ENCODE measurements at places on chromosomes 3 and 15.
A peak's percentile ranks its signal among the peaks of the same experiment; 100 is the strongest.

DNA sequence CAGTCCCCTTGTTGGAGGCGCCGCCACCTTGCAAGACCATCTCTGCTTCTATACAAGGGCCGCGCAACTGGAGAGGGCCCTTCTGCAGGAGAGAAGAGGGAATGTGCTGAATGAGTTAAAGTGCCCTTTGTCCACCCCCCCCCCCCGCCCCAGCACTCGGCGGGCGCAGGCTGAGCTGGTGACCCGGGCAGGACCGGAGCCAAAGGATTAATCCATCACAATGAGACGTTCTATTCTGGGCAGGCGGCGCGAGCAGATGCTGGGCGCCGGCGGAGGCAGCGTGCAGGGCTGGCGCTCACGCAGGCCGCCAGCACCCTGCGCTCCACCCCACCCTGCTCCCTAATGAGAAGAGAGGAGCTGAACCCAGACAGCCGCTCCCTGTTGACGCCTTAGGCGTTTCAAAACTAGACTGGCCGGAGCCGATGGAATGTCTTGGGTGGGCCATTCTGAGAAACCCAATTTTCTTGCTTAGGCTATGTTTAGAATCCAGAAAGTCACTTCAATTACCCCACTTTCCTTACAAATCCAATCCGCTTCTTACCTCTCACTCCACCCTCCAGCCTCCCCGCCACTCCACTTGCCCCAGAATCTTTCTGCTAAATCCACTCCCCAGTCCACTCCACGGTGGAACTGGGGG, 32.9 kb downstream of the GJD2 start:
- DNase-seq = no peak

GRCh38 chr3:172530566-172530965, 7.3 kb upstream of the TNFSF10 start:
- no peak for DNase-seq

DNA sequence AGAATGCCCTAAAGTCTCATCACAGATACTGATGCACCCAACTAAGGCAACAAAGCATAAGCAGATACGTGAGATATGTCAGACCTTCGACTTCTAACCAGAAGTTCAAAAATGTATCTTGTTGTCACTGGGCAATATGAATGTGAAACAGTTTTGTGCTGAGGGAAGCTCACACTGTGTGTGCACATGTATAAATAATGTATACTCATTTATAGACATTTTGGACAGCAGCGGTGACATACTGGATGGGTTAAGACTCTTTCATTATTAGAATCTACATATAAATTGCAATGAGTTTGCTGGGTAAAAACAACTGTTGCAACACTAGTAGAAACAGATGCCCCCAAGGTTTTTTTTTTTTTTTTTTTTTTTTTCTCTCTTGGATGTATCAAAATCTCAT, 37.9 kb downstream of the TIGIT start:
- no peak for DNase-seq

- no peak for DNase-seq
Measured at GRCh38 chr3:128632301-128632700, 18.3 kb downstream of the RPN1 start.

- no peak for DNase-seq
Measured at GRCh38 chr15:29972051-29972450, 110.7 kb upstream of the GOLGA8J start.

- DNase-seq = no peak
Measured at GRCh38 chr15:57333487-57333886, 42.8 kb upstream of the CGNL1 start.

DNA sequence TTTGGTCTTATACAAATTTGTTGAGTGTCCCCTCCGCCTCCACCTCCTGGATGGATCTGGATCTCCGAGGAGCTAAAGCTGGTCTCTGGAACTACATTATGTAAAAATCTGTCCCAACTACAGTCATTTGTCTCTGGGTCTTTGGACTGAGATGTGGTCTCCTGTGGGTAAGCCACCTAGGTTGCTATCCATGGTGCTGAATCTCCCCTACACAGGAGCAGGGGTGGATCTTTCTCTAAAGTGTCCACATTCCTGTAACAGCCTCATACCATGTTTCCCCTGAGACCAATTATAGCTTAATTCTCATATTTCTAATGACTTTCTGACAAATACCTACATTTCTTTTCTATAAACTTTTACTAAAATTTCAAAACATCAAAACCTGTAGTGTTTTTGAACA, 625.8 kb downstream of the TAFA4 start:
- DNase-seq = peak; percentile 2

DNA sequence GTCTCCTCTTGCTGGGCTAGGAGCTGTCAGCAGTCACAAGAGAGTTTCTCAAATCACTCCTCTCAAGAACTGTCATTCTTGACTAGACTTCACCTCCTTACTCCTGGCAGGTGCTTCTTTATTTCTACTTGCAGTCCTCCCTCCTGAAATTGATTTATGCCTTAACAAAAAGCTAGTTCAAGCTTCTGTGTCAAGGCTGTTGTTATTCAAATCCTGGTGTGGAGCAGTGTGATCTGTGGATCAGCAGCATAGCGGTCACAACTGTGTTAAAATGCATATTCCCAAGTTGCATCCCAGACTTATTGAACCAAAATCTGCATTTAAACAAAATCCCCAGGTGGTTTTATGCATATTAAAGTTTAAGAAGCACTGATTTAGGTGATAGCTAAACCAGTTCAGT, 120.7 kb upstream of the MRPL3 start:
- DNase-seq = no peak

DNA sequence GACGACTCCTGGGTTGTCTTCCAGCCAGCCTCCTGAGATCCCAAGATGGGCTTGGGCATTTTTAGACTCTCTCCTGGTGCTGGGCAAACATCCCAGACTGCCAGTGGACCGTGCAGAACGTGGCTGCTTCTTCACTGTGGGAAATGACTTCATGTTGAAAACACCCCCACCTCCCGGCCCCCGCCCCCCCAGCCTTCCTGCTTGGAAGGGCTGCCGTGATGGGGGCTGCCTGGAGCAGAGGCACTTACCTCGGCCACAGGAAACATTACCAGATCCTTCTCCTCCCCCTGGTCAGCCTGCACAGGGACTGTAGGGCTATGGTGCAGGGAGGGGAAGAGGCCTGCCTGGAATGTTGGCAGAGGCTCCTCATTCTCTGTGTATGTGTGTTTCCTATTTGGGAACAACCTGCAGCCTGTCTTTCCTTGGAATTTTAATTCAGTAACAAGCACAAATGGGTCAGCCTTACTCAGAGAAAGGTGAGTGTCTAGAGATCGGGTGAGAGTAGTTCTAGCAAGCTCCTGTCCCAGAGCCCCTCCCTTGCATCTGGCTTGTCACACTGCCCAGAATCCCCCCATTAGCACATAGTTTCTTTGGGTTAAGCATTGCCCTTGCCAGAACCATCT, 90.8 kb downstream of the ANP32A start:
- DNase-seq = peak; percentile 61

DNA sequence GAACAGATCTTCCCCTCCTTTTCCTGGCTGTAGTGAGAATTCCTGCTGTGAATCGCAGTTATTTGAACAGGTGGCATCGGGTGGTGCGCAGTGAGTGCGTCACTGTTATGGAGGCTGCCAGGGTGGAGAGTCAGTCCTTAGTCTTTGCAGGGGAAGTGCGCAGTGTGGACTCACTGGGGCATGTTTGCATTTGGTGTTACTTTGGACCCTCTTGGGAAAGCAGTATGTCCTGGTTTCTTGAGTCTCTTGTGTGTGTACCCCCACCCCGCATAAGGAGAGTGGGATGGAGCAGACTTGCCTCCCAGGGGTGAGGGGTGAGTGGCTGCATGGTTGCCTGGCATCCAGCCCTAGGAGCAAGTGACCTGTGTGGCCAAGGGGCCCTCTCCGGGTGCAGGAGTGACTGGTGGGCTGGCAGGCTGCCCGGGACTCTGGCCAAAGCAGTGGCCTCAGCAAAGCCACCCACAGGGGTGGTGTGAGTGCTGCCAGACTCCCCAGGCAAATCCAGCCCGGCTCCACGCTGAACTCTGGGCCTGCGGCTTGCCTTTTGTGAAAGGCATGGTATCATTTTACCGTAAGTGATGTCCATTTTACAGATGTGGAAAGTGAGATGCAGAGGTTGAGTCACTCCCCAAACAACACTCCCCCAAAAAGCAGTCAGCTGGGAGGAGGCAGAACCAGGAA, 46.4 kb downstream of the DNASE1L3 start:
- peak; percentile 64 for DNase-seq

- DNase-seq = no peak
Measured at GRCh38 chr3:187941848-187942194, 196.6 kb upstream of the BCL6 start.

- no peak for DNase-seq
Measured at GRCh38 chr3:52085681-52086282, 29.4 kb upstream of the DUSP7 start.

DNA sequence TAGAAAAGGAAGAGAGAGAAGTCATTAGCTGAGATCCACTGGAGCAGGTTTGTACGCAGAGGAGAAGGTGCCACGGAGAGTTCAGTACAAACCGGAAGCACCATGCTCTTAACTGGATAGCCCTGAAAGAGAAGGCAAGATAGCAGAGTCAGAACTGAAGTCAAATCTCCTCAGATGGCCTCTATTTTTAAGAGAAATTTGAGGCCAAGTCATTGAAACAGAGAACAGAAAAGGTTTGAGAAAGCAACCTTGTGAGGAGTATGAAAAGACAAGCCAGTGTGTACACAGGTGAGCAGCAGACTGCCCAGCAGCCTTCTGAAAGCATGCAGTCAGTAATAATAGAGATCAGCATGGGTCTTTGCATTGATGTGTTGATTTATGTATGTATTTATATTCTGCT, 66.1 kb upstream of the SPRED1 start:
- DNase-seq = no peak

- no peak for DNase-seq
Measured at GRCh38 chr3:193190146-193190786, 50.8 kb upstream of the PLAAT1 start.

GRCh38 chr15:77797270-77797669, 164.6 kb upstream of the LINGO1 start:
- DNase-seq = no peak

GRCh38 chr15:76839173-76839572, 66.0 kb downstream of the SCAPER start:
- DNase-seq = no peak

DNA sequence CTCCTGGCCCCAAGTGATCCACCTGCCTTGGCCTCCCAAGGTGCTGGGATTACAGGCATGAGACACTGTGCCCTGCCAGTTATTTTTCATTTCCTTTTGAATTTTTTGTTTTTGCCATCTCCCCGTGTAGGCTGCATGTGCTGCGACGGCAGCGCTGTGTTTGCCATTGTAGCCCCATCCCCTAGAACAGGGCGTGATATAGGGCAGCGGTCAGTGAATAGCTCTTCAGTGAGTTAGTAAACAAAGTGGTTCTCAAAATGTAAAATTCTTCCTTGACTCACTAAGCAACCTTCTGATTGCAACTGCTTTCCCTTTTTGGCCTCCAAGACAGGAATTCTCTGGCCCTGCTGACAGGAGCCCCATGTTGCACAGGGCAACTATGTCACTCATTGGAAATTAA, 138.1 kb upstream of the CTDSPL start:
- DNase-seq = no peak

GRCh38 chr3:124221422-124221821, 229.5 kb upstream of the ROPN1 start:
- no peak for DNase-seq

DNA sequence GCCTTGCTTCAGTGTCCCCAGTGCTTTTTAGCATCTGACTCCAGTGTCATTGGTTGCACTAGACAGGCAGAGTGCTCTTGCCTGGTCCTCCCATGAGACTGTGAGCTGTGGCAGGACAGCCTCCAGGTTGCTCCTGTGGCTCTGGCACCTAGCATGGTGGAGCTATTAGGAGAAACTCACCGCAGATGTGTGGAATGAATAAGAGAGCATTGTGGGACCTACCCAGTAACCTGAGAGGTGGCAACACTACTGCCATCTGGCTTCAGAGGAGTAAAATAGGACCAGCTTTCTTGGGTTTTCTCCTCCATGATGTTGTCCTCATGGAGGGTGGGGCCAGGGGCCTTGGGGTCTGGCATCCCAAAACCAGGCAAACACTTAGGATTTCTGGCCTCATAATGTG, 183.6 kb downstream of the EPHB1 start:
- no peak for DNase-seq

DNA sequence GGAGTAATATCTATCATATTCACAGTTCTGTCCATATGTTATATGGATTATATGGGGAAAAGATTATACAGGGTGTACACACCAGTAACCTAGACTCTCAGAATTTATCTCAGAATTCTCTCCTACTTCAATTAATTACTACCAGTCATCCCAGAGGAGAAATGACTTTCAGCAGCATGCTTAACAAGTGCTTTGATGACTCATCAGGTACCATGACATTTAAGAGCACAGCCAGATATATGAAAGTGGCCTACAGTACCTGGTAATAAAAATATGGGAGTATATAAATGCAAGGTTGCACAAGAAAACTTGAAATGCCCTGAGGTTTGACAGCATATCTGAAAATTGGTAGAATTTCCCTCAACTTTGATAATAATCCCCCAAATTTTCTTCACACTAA, 1273.0 kb downstream of the OTOL1 start:
- no peak for DNase-seq

DNA sequence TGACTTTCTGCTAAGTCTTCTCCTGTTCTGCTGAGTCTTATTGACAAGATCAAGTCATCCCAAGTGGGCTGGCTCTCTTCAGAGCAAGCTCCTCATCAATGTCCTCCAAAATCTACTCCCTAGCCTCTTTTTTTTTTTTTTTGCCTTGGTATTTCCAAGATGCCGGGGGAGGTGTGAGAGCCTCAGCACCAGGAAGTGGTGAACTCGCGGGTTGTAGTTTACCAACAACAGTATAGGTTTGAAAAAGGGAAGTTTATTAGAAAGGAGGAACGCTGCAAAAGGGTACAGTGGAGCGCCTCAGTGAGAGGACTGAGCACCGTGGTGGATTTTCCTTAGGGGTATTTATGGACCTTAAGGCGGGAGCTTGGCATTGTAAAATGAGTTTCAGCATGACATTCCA, 94.3 kb upstream of the SGO1 start:
- DNase-seq = no peak

DNA sequence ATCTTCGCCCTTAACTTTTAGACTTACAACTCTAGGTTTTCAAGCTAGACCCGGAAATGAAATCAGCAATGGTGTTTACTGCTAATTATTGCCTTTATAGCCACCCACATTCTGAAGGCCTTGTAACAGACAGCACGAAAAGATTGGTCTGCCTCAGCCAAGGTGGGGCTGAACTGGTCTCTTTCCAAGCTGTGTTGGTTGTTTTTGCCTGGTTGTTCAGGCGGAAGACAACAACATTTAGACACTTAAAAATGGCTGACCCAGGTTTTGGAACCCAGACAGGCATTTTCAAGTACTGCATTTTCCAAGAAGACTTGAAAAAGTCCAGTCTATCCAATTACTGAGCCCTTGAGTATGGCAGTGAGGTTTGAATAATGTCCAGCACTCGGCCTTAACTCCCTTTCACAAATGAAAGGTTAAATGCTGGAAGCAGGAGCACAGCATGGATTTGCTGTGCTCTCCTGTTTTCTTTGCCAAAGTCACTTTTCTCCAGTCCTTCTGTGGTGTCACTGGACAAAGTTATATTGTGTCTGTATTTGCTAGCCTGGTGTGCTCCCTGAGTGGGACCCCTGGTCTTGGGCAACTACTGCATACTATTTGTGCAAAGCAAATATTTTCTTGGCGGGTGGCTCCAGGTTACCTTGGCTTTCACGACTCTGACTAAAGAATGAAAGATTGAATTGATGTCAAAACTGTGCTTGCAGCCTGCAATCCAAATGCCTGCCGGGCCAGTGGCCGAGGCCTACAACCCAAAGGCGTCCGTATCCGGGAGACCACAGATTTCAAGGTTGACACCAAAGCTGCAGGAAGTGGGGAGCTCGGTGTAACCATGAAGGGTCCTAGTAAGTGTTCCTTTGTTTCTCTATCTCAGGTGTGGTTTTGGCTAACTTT, 93.5 kb downstream of the FLNB start:
- no peak for DNase-seq

- no peak for DNase-seq
Measured at GRCh38 chr3:58034738-58035523, 26.7 kb downstream of the FLNB start.

All from dermis microvascular lymphatic vessel endothelial cell (primary cell).